ENCODE measurements at places on chromosomes 12 and 14. TPM values are rescaled to one million over a fixed set of nuclear protein-coding genes. Genes with fewer than 3 reads are reported as not detected.

RIPK3 gene
- 3.0 TPM for total RNA-seq

GRCh38 chr12:112190231-112191025, 65.1 kb downstream of the TRAFD1 start:
- DNase-seq: no peak

DNA sequence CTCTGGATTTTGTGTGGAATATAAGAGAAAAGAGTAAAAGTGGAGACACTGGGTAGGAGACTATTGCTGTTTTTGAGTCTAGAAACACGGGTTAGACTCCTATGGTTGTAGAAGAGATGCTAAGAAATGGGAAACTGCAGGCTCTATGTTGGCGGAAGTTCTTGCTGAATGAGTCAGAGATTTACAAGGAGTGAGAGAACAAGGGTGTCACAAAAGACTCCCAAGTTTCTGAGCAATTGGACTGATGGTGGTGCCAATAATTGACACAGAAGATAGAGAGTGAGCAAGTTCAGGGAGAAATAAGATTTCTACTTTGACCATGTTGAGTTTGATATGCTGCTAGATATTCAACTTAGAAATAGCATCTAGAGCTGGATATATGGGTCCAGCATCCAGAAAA, 2.6 kb upstream of the PRKD1 start:
- peak; percentile 46 for DNase-seq

DNA sequence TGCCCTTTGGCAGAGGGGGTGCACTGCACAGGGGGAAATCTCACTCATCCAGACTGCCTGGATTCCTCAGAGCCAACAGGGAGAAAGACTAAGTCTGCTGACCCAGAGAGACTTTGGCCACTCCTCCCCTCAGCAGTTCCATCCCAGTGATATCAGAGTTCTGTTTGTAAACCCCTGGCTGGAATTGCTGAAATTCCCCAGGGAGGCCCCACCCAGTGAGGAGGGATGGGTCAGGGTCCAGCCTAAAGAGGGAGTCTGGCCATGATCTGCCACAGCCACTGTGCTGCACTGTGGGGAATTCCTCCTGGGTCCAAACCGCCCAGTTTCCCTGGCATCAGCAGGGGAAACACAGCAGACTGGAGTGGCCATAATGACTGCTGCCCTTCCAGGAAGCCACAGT, 54.9 kb upstream of the USP15 start:
- DNase-seq: no peak

Data from fibroblast of the aortic adventitia (primary cell).